Activated CD4-positive, alpha-beta memory T cell treated with anti-CD3 and anti-CD28 coated beads, Interleukin-2, amount 10 ng/mL, durations not matched to agents 7 days and 5 days (primary cell): ENCODE measurements at places on chromosomes 7 and 10. TPM values are rescaled to one million over a fixed set of nuclear protein-coding genes. Genes with fewer than 3 reads are reported as not detected.

DNA sequence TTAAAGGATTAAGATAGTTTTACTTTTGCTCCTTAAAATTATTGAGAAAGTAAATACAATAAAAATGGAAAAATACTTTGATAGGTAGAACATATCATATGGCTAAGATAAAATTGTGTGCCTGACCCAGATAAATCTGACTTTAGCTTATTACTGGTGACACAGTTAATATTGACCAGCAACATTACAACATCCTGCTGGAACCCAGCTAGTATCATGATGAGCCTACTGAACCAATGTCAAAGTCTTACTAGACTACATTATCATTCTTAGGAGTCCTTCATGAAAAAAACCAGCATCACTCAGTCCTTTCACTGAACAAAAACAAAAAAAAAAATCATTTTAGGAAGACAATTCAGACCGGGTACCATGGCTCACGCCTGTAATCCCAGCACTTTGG, 164.8 kb upstream of the CDK1 start:
- DNase-seq = no peak

GRCh38 chr10:14602807-14603533, 171.7 kb downstream of the FAM107B start:
- DNase-seq = no peak

DNA sequence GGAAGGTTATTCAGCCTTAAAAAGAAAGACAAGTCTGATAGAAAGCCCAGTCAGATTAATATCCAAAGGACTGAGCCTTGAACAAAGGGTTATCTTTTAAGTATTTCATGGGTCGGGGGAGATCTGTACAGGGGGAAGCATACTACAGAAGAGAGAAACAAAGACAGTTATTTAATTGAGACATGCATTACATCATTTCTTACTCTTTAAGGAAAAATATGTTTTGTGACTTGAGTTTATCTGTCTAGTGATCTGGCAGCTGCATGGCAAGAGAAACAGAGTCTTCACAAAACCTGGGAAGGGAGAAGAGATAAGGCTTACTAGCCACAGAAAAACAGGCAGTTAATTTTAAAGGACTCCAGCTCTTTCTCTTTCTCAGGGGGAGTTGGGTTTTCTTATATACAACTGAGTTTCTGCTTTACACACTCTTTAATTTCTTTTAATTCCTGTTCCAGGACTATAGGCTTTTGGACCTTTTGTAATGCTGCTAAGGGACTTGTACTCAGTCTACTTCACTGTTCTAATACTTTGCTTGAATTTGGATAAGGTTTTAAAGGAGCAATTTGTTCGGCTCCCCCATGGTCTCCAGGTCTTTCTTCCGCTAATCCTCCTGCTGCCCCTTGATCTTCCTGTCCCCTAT, 20.9 kb upstream of the CYP3A43 start:
- DNase-seq = no peak

The VWA2 gene
- total RNA-seq = not detected

The PTF1A gene
- not detected for total RNA-seq
